ENCODE measurements at places on chromosomes 5 and 9.

DNA sequence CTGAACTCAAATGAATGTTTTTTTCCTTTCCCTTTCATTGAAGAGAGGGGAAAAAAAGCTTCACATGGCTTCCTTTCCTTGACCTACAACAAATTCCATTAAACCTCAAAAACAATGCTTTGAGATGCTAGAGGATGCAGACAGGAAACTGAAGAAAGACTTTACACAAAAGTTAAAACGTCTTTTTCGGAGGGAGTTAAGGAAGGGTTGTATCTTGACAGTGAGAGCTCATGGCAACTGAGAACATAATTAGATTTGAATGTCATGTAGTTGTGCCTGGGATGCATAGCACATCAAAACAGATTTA is 66.4 kb downstream of the EBF1 start:
- DNase-seq = no peak

GRCh38 chr5:153823036-153823435 is 215.7 kb downstream of the FAM114A2 start:
- no peak for DNase-seq

GRCh38 chr5:153573326-153574033 is 83.0 kb downstream of the GRIA1 start:
- DNase-seq = no peak

DNA sequence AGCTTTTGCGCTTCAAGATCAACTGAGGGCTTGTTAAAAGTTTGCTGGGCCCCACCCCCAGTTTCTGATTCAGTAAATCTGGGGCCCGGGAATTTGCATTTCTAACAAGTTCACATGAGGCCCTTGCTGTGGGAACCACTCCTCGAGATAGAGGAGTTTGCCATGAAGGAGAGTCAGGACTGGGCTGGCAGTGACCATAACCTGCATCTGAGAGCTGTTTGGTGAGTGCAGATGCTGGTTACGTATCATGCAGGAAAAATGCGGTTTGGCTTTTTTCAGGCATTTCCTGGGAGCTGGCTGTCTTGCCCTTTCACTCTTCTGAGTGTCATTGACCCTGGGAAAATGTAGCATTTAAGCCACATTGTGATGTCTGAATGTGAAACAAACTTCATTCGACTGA is 9.4 kb upstream of the ANGPTL2 start:
- no peak for DNase-seq

- DNase-seq = no peak
Observed at GRCh38 chr5:54470677-54471076, 15.2 kb downstream of the HSPB3 start.

- no peak for DNase-seq
Observed at GRCh38 chr9:129713402-129713679, 39.5 kb downstream of the PTGES start.

DNA sequence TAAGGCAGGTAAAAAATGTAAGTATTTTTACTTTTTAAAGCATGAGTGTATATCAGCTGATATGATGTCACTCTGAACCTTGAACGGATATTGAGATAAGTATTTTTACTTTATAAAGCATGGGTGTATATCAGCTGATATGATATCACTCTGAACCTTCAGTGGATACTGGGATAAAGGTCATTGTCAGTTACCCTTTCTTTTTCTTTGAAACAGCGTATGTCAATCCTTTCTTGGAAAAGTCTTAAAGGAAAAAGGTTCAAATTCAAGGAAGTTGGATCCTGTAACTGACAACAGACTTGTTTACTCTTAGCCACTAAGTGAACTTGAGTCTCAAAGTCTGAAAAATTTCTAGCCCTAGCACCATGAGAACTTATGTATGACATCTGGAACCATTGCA is 61.7 kb upstream of the IFNK start:
- no peak for DNase-seq
